Neural progenitor cell (in vitro differentiated cells): ENCODE measurements at places on chromosomes 16 and 17. TPM values are rescaled to one million over a fixed set of nuclear protein-coding genes. Genes with fewer than 3 reads are reported as not detected.
A peak's percentile ranks its signal among the peaks of the same experiment; 100 is the strongest.

GRCh38 chr16:46850619-46851555, 19.9 kb upstream of the C16orf87 start:
- no peak for DNase-seq

- peak; percentile 97 for DNase-seq
Observed at GRCh38 chr16:679814-680624, at the start of gene STUB1. TSS of gene STUB1 (plus strand) at chr16:680410. CDS start at chr16:680526, 116 bp downstream.

- no peak for DNase-seq
Observed at GRCh38 chr16:4385789-4386450, 14.3 kb downstream of the VASN start.

DNA sequence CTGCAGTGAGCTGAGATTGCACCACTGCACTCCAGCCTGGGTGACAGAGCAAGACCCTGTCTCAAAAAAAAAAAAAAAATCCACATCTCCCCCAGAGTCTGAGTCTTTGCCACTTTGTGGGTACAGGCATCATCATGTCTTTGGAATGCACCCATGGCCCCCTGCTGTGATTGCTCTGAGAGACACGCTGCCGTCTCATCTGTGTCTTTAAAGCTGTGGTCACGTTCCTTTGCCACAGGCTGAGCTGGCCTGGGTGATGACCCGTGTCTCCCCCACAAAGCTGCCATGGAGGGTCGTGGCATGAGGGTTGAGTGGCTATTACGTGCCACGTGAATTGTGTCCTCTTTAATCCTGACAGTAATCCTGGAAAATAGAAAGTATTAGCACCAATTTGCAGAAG, 20.2 kb downstream of the CRISPLD2 start:
- peak; percentile 51 for DNase-seq

- DNase-seq, result no peak
Observed at GRCh38 chr17:52025236-52025635, 133.3 kb downstream of the CA10 start.

DNA sequence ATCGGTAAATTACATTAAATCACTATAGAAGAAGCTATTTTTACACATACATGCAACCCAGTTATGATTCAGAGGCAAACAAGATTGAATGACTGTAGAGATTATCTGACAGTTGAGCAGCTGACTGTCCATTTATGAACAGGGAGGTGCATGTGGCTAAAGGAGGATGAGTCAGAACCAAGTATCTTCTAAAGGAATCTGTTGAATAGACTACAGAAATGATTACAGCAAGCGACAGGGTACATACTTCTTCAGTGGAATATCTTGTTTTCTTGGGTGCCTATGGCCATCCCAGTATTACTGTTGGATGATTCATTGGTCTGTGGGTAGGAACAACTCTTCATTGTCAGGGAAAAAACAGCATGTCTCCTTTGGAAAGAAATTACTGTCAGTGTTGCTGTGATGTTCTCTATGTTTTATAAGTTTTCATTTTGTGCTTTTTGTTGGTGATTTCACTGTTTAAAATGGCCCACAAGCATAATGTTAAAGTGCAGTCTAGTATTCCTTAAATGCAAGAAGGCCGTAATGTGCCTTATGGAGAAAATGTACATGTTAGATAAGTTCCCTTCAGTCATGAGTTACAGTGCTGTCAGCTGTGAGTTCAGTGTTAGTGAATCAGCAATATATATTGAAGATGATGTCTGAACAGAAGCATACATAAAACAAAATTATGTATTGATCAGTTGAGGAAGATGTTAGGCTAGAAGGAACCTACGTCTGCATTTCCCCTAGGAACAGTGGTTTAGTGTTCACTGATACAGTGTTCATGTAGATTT, 27.0 kb downstream of the CBFB start:
- no peak for DNase-seq

DNA sequence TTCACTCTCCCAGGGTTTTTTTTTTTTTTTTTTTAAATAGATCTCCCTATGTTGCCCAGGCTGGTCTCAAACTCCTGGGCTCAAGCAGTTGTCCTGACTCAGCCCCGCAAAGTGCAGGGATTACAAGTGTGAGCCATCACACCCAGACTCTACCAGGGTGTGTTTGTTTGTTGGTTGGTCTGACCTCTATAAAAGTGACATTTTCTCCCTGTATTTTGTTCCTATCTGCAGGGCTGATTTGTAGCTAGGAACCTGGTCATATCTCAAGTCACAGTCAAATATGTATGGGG, 46.3 kb upstream of the B4GALNT2 start:
- DNase-seq, result no peak

GRCh38 chr17:61328351-61328750, 71.3 kb upstream of the TBX2 start:
- DNase-seq, result no peak

GRCh38 chr17:81967533-81968395, 6.8 kb upstream of the NOTUM start:
- DNase-seq, result peak; percentile 94

DNA sequence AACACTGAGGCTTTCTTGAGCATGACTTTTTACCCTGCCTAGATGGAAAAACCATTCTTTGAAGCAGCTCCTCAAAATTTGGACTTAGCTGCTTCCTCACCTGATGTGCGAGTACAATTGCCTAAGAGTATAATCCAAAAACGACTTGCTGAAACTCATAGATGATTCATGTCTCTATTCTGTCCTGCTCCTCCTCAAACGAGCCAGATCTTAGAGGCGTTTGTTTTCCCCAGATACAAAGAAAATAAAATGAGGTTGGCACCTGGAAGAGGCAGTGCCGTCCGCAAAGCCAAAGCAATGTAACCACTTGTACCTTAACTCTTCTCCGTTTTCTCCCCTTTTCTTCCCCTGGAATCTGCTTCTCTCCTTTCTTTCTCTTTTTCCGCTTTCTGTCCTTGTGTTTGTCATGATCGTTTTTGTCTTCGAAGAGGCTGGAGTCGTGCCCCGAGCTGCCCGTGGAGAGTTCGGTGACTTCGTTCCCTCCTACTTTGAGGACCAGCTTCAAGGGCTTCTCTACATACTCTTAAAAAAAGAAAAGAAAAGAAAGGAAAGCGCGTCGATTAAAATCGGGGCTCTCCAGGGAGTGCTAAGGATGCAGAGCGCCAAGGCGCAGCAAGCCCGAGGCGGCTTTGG, 895 bp downstream of the BRD7 start:
- DNase-seq, result no peak

GRCh38 chr16:88377961-88378360, 4.8 kb upstream of the ZNF469 start:
- DNase-seq, result no peak

KRT33A gene
- total RNA-seq, result not detected in 2 replicates

CCDC200 gene
- not detected in 2 replicates for total RNA-seq

GAS2L2 gene
- 0.09 TPM in 1 of 2 replicates, not detected in the other for total RNA-seq

NOTUM gene
- total RNA-seq, result 0.25 TPM in 1 of 2 replicates, not detected in the other
